ENCODE measurements at places on chromosomes 7 and 10. TPM values are rescaled to one million over a fixed set of nuclear protein-coding genes. Genes with fewer than 3 reads are reported as not detected.

- peaks cover 6% of the 10 kb centered on the region for H3K36me3 ChIP-seq
- DNase-seq = no peak
- H3K4me3 ChIP-seq = no peak overlapping the region
Measured at GRCh38 chr7:128010391-128011127, 20.7 kb downstream of the LRRC4 start.

DNA sequence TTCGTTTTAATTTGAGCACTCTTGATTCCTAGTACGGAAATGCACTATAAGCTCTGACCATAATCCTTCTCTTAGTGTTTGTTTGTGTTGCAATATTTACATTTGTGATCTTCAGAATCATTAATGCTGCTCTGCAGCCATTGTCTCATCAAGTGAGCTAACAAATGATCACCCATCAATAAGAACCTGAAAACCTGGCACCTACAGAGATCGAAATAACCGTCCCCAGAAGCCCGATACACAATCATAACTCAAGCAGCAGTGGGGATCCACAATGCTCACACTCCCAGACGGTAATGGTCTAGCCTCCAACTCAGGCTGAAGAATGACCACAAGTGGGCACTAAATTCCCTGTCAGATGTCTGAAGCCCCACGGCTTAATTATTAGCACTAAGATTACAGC, 156.0 kb upstream of the NFE2L3 start:
- no peaks in the 10 kb centered on the region for H3K4me1 ChIP-seq
- H3K36me3 ChIP-seq = no peaks in the 10 kb centered on the region
- H3K27ac ChIP-seq = no peak overlapping the region
- H3K4me3 ChIP-seq = no peak overlapping the region

GRCh38 chr7:7569615-7570014, 2.9 kb downstream of the MIOS start:
- H3K27ac ChIP-seq = no peak overlapping the region
- H3K4me1 ChIP-seq = peaks cover 24% of the 10 kb centered on the region
- H3K27me3 ChIP-seq = no peaks in the 10 kb centered on the region
- H3K4me3 ChIP-seq = no peak overlapping the region
- DNase-seq = no peak

DNA sequence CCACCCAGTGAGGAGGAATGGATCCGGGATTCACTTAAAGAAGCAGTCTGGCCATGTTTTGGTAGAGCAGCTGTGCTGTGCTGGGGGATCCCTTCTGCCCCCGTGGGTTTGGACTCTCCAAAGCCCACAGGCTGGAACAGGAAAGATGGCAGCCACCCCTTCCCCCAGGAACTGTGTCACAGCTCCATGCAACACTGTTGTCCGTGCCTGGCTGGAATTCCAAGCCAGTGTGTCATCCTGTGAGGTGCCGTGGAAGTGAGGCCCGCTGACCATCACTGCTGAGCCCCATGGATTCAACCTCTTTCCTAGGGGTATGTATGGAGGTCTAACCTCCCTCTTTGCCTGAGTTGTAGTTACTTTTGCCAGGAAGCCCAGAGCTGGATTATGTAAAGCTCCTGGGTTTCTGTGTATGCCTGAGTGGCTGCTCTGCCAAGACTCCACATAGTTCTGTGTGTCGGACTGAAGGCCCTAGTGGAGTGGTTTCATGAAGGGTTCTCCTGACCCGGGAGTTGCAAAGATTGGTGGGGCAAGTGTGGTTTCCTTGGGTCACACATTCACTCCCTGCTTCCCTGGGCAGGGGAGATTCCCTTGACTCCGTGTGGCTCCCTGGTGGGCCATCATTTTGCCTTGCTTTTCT, 35.1 kb upstream of the PCGF5 start:
- no peaks in the 10 kb centered on the region for H3K27me3 ChIP-seq
- H3K4me1 ChIP-seq = peaks cover 15% of the 10 kb centered on the region
- peak overlapping the region; percentile 77 for H3K27ac ChIP-seq
- peak; percentile 59 for DNase-seq

DNA sequence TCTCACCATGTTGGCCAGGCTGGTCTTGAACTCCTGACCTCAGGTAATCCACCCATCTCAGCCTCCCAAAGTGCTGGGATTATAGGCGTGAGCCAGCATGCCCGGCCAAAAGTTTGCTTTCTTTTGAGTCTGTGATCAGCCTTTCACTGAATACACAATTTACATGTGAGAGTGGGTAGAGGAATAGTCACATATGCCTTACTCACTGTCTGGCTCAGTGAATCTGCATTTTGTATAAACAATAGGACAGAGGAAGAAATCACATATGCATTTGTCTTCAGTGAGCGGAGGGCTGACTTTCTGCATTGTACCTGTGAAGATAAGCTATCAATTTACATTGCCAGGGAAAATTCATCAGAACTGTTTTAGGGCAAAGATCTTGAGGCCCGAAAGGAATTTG, 2.5 kb upstream of the TECPR1 start:
- no peaks in the 10 kb centered on the region for H3K27me3 ChIP-seq
- no peak overlapping the region for H3K4me3 ChIP-seq
- DNase-seq = no peak
- H3K36me3 ChIP-seq = peaks cover 32% of the 10 kb centered on the region
- no peak overlapping the region for H3K27ac ChIP-seq

GRCh38 chr7:2360796-2361195, 6.2 kb downstream of the EIF3B start:
- no peak overlapping the region for H3K4me3 ChIP-seq
- H3K4me1 ChIP-seq = peaks cover 4% of the 10 kb centered on the region
- no peak overlapping the region for H3K27ac ChIP-seq

DNA sequence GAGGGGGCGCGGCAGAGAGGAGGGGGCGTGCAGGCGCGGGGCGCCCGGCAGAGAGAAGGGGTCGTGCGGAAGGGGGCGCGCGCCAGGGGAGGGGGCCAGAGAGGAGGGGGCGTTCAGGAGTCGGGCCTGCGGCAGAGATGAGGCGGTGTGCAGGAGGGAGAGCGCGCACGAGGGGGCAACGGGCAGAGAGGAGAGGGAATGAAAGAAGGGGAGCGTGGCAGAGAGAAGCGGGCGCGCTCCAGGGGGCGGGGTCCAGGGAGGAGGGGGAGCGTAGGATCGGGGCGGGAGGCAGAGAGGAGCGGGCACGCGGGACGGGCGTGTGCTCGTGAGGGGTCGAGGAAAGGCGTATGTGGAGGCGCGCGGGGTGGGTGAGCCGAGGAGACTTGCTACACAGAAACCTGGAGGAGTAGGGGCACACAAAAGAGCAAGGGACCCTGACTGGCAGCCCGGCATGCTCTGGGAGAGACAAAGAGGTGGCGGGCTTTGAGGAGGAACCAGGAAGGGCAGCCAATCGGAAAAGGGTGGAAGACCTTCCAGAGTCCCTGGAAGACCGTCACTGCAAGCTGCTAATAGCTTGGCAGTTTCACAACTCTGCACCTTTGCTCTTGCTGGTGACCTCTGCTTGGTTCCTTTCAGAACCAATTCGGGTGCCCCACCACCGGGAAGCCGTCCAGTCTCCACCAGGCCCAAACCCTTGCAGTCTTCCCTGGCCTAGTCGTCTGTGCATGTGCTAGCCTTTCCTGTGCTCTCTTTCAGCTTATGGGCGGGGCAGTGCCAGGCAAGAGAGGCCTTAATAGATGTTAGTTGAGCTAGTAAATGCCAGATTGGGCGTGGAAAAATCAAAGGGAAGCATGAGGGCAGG, 639 bp downstream of the DYDC2 start:
- no peak for DNase-seq
- H3K27ac ChIP-seq = no peak overlapping the region
- peaks cover 4% of the 10 kb centered on the region for H3K4me1 ChIP-seq
- H3K4me3 ChIP-seq = no peak overlapping the region

DNA sequence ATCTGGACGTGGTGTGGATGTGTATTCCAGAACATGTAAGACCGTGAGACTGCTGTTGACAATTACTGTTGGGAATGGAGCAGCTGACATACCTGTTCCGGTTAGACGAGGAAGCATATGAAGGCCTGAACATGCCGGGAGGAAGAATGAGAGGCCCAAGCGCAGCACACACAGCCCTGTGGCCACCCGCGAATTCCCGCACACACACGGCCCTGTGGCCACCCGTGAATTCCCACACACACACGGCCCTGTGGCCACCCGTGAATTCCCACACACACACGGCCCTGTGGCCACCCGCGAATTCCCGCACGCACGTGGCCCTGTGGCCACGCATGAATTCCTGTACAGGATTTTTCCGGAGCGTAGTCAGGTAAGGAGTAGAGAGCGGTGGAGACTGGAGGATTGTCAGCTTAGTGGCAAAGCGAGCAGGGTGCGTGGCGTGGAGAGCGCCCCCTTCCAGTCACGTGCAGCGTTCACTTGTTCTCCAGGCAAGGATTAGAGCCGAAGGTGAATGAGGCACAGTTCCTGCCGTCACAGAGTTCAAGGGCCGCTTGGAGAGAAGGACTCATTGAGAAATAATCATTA, 9.5 kb upstream of the SUN1 start:
- DNase-seq = no peak
- no peak overlapping the region for H3K4me3 ChIP-seq
- H3K4me1 ChIP-seq = peaks cover 36% of the 10 kb centered on the region
- peaks cover 26% of the 10 kb centered on the region for H3K36me3 ChIP-seq
- H3K27me3 ChIP-seq = no peaks in the 10 kb centered on the region

DNA sequence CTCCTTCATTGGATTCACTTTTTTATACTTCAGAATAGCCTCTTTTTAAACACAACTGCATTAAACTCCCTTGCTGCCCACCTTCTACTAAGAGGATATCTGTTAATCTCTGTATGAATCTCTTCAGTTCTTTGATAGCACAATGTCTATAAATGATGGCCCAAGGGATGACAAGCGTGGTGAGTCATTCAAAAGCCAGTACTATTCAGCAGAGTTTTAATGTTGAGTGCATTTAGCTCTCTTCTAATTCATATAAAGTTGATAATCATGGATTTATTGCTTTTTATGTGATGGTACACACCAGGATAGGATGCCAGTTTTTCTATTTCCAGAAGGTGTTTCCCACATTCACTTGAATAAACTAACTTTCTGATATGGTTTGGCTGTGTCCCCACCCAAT, 57.4 kb upstream of the HECTD2 start:
- no peak overlapping the region for H3K4me3 ChIP-seq
- H3K36me3 ChIP-seq = no peaks in the 10 kb centered on the region
- H3K27ac ChIP-seq = no peak overlapping the region

- H3K4me3 ChIP-seq = no peak overlapping the region
- no peak overlapping the region for H3K27ac ChIP-seq
- no peaks in the 10 kb centered on the region for H3K36me3 ChIP-seq
Measured at GRCh38 chr10:29992914-29993313, 66.5 kb downstream of the JCAD start.

- H3K27me3 ChIP-seq = no peaks in the 10 kb centered on the region
- peaks cover 13% of the 10 kb centered on the region for H3K4me1 ChIP-seq
Measured at GRCh38 chr7:140697447-140698143, 1.1 kb downstream of the NDUFB2 start.

DNA sequence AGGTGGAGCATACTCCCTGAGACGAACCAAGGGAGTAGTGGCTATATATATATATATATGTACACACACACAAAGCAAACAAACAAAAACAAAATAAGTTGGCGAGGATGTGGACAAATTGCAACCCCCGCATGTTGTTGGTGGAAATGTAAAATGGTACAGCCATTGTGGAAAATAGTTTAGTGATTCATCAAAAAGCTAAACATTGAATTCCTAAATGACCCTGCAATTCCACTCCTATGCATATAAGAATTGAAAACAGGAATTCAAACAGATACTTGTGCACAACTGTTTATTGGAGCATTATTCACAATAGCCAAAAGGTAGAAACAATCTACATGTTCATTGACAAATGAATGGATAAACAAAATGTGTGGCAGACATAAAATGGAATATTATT, 407.9 kb downstream of the KCNMA1 start:
- H3K27ac ChIP-seq = 0 out of 2 replicates have a peak overlapping the region, but pooled peaks have one; percentile 1
- H3K36me3 ChIP-seq = no peaks in the 10 kb centered on the region
- H3K4me3 ChIP-seq = no peak overlapping the region

DNA sequence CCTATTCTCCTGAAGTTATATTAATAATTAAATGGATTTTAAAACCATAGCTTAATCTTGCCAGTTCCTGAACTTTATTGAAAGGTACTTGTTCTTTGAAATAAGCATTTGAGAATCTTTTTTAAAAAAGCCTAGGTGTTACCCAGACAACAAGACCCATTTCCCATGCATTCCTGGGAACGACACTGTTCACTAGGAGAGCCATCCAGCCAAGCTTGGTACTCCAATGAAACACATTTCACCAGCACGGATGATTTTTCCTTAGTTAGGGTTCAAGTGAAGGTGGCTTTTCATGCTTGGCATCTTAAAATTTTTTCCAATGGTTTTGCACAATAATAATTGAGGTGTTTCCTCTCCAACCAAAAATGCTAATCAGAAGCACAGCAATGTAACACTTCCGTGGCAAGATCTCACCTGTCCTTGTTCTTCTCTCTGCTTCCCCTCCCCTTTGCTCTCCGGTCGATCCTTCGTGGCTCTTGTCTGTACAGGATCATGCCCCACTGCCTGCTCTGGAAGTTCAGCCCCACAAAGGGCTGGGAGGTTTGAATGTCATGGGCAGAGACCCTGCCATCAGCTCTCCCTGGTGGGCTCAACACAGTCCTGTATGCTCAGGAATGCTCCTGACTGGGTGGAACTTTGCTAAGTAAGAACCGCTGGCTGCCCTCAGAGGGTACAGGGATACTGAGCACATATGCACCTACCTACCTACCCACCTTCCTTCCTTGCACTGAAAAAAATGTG, 69.7 kb upstream of the AQP1 start:
- H3K27ac ChIP-seq = no peak overlapping the region
- H3K4me1 ChIP-seq = no peaks in the 10 kb centered on the region
- no peak for DNase-seq
- H3K4me3 ChIP-seq = no peak overlapping the region
- no peaks in the 10 kb centered on the region for H3K36me3 ChIP-seq
- no peaks in the 10 kb centered on the region for H3K27me3 ChIP-seq

- no peak overlapping the region for H3K27ac ChIP-seq
- H3K4me1 ChIP-seq = peaks cover 13% of the 10 kb centered on the region
- H3K4me3 ChIP-seq = no peak overlapping the region
- no peaks in the 10 kb centered on the region for H3K36me3 ChIP-seq
Measured at GRCh38 chr10:122264436-122264835, 6.7 kb upstream of the BTBD16 start.

DNA sequence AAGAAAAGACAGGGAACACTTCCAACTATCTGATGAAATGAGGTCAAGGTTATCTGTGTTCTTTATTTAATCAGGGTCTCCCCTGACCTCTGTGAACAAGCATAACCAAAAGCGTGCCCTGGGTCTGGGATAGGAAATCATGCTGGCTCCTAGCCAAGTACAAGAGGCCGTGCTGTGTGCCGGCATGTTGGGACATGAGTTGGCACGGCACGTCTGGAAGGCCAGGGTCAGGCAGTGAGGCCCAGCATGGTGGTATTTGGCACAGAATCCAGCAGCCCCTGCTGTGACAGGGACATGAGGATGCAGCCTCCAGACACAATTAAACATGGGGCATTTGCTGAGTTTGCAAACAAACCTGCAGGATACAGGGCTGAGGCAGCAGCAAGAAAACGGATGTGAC, 320.4 kb downstream of the PLXNA4 start:
- no peaks in the 10 kb centered on the region for H3K4me1 ChIP-seq
- H3K27ac ChIP-seq = no peak overlapping the region
- H3K4me3 ChIP-seq = no peak overlapping the region
- no peak for DNase-seq
- H3K27me3 ChIP-seq = no peaks in the 10 kb centered on the region

STEAP2 gene
- 2.4 TPM for total RNA-seq

GIMAP8 gene
- total RNA-seq = not detected
